ENCODE measurements at places on chromosomes 2 and 18.

GRCh38 chr2:203857656-203858055 lies 9.9 kb upstream of the CTLA4 start:
- DNase-seq = no peak

GRCh38 chr2:118363604-118364003 lies 275.3 kb downstream of the INSIG2 start:
- DNase-seq = no peak

GRCh38 chr2:166364476-166365161 lies 11.1 kb downstream of the SCN9A start:
- DNase-seq = no peak

- no peak for DNase-seq
Measured at GRCh38 chr2:226185616-226186211, 613.9 kb downstream of the IRS1 start.

GRCh38 chr2:216714376-216714775 lies 19.0 kb upstream of the IGFBP5 start:
- DNase-seq = no peak

DNA sequence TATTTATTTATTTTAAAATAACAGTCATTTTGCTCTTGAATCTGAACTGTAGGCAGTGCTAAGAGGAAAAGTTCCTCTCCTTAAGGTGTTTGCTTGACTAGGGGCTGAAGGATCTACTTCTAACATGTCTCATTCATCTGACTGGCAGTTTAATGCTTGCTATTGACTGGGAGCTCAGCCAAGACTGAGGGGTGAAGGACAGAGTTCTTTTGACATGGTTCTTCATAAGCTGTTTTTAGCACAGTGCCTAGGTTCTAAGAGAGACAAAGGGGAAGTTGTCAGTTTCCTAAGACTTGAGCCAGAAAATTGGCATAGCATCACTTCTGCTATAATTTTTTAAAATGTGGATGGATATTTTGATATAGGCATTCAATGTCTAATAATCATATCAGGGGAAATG lies 73.0 kb downstream of the COMMD1 start:
- DNase-seq = no peak

DNA sequence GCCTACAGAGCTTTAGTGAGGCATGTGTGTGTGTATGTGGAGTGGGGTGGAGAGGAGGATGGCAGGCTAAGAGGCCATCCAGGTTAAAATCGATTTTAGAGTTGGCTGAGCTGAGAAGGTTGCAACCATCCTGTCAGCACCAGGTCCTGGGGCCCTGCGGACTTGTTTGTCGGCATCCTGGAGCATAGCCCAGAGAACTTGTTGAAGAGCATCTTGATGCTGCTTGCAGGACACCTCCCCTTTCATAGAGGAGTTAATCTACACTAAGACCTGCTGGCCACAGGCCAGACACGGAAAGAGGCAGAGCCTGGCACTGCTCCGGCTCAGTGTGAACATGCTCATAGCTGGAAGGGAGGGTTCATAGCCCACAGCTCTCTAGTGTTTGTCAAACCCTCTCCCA lies 72.1 kb upstream of the RGPD5 start:
- DNase-seq = no peak

DNA sequence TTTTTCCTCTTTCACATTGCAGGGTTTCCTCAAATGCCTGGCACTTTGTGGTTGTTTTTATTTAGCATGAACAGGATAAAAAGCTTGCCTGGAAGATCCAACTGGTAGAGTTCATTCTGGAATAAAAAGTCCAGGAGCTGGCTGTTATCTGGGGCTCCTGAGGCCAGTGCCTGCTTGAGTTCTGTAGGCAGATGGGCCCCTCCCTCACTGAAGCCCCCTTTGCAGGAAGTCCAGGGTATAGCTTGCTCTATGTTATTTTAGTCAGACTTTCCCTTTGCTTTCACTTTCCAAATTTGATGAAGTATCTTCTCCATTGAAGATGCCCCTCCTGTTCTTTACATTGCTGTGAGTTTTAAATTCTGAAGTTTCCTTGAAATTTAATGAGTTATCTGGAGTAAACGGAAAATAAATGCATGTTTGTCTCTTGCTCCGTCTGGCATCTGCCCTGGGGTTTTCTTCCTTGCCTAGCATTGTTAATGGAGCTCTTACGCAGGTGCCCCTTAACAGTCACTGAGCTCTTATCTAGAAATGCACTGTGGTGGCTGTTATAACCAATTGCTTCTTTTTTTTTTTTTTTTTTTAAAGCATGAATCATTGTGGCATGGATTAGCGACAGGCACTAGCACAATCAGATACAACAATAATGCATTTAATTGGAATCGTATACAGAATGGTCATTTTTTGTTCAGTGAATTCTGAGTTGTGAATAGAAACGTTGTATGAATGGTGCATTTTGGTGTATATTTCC lies 27.0 kb upstream of the LPIN1 start:
- DNase-seq = no peak

DNA sequence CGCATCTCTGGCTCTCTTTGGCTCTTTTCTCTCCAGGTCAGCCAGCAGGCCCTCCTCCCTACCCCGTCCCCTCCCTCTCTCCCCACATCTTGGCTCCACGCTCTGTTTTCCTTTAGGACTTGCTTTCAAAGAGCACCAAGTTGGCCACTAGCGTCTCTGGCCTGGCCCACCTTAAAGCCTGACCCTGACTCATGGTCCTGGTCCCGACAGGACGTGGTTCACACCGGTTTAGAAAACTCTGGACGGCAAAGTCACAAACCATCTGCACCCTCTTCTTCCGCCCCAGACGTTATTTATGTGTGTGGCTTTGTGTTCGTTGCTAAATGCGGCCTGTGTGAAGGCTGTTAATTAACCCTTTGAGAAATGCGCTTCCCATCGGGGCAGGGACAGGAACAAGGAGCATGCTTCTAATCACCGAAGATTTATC lies 169.0 kb upstream of the HAAO start:
- DNase-seq = no peak

GRCh38 chr18:55245211-55245614 lies 286.0 kb upstream of the CCDC68 start:
- no peak for DNase-seq

GRCh38 chr2:204726831-204727230 lies 181.6 kb downstream of the PARD3B start:
- DNase-seq = no peak

- DNase-seq = no peak
Measured at GRCh38 chr2:150156415-150156814, 331.1 kb downstream of the RND3 start.

GRCh38 chr2:30414961-30415360 lies 32.1 kb upstream of the LCLAT1 start:
- DNase-seq = no peak

DNA sequence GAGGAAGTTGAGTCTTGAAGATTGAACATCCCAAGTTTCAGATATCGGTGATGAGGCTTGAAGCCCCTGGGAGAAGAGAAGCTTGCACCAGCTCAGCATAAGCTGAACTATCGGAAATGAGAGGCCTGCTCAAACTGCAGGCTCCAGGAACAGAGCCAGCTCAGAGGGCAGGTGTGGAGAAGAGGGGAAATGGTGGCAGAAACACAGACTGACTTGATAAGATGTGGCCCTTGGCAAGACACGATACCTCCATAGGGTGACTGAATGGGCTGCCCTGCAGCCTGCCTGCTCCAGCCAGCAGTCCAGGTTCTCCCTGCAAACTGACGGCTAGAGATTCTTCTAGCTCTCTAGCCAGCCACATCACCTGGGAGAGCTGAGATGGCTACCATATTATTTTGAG lies 86.6 kb downstream of the MYT1L start:
- no peak for DNase-seq

DNA sequence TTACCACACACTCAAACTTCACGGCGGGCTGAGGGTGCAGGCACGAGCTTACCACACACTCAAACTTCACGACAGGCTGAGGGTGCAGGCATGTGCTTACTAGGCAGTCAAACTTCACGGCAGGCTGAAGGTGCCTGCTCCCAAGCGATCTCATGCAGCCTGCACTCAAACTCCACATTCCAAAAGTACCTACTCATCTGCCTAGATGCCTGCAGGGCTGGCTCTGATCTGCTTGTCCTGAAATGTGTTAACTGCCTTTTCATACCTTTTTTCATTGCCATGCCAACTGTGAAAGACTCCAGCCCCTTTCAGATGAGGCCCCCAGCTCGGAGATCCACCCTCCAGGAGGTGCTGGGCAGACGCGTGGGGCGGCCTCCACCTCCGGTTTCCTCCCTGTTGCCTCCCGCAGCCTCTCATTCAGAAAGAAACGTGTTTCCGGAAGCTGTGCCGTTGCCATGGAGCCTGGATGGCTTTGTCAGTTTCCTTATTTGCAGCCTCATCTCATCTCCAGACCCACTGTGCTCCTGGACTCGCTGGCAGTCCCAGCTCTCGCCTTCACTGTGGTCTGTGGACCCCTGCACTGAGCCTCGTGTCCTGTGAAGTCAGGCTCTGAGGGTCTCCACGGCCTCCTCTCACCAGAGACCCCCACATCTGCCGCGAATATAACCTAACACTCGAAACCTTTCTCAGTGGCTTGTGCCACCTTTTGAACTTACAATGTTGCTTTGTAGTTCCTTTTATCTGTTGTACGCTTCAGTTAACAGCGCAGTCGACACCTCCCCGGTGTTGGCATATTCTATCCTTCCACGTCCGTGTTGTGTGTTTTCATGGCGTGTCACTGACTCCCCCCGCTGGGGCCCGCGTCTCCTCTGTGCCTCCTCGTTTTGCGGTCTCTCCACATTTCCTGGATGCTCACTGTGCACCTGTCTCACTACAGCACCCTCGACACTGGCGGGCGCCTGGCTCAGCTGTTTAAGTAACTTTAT lies 106.1 kb upstream of the ALKAL2 start:
- peak; percentile 63 for DNase-seq

DNA sequence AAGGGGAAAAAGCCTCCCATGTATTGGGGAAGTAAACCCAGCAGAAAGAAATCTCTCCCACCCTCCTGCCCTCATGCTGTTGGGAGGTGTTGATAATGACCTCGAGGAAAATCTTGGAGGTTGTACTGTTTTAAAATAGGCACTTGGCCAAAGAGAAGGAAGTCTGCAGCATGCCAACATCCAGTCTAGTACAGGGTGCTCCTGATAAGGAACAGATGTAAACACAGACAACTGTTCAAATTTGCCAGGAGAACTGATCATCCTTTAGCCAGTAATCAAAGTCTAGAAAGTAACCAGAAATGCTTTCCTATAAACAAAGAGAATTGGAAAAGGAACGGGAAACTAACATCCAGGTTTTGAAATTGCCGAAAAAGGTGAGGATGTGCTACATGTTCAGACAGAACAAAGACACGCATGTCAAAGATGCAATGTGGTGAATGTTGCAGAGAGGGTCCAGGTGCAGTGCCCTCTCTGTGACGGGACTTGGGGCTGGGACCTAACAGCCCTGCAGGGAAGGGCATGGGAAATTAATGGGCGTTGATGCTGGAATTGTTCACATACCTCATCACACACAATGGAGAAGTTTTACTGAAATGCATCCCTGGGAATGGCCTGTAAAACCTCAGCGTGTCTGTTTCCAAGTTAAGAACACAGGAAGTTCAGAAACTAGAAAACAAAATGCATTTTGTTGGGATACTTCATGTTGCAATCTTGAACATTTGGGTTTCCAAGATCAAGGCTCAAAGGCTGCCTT lies 125.7 kb upstream of the RND3 start:
- DNase-seq = no peak

- no peak for DNase-seq
Measured at GRCh38 chr18:9952633-9953416, 39.0 kb downstream of the VAPA start.

DNA sequence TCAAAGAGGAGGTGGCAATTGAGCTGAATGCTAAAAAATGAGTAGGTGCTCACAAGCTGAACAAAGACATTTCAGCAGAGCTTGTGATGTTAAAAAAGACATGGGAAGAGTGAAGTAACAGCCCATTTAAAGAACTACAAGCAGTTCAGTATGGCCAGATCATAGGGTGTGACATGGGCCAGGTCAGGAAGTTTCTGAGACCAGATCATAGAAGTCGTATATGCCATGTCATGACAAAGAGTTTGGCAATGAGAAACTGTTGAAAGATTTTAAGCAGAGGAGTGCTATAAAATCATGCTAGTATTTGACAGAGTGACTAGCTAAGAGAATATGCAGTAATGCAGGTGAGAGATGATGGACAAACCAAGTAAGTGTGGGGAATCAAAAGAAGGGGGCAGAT lies 7.3 kb upstream of the PELI1 start:
- no peak for DNase-seq

GRCh38 chr2:163665817-163666216 lies 70.0 kb downstream of the FIGN start:
- no peak for DNase-seq

DNA sequence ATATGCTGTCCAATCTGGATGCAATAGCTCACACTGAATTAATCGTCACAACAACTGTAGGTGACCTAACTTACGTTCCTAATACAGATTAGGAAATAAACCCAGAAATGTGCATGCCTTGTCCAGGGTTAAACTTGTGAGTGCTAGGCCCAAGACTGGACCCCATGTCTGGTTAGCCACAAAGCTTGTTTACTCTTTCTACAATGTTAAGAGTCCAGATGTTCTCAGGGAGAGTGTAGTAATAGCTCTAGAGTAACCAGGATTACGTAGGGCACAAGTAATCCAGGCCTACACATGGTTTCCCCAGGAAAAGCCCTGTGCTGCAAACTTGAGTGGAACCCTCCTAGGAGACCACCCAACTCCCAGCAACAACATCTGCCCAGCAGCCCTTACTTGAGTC lies 26.2 kb downstream of the TRIB2 start:
- DNase-seq = no peak

DNA sequence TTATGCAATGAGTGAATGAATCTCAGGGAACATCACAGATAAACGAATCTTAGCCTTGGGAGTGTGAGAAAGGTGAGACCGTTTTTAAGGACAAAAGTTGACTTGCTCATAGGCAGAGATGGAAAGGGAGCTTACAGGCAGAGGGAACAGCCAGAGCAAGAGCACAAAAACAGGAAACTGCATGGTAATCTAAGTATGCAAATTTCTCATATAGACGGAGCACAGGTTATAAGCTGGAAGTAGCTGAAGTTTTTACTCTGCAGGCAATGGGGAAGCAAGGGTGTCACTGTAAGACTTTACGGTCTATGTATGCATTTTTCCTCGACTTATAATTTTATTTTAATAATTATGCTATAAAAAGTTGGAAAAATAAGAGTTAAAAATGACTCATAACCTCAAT lies 44.8 kb upstream of the STRN start:
- DNase-seq = no peak

DNA sequence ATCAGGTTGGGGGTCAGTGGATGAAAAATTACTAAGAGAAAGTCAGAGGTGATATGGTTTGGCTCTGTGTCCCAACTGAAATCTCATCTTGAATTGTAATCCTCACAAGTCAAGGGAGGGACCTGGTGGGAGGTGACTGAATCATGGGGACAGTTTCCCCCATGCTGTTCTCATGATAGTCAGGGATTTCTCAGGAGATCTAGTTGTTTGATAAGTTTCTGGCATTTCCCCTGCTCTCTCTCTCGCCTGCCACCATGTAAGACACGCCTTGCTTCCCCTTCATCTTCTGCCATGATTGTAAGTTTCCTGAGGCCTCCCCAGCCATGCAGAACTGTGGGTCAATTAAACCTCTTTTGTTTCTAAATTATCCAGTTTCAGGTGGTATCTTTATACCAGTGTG lies 945.8 kb upstream of the CRIM1 start:
- no peak for DNase-seq

GRCh38 chr2:120221616-120222015 lies 1.6 kb downstream of the TMEM185B start:
- DNase-seq = peak; percentile 12

Data from activated T-cell treated with anti-CD3 and anti-CD28 coated beads, Interleukin-2, amount 50 U/mL, for 1 hour (primary cell).